CD4-positive, alpha-beta T cell treated with Interleukin-15 for 4 hours (primary cell): ENCODE measurements at places on chromosomes 12 and 14.

- no peak for DNase-seq
Measured at GRCh38 chr14:64684091-64684490, 20.1 kb upstream of the PLEKHG3 start.

- DNase-seq = no peak
Measured at GRCh38 chr12:2924019-2924418, 33.3 kb downstream of the TULP3 start.

DNA sequence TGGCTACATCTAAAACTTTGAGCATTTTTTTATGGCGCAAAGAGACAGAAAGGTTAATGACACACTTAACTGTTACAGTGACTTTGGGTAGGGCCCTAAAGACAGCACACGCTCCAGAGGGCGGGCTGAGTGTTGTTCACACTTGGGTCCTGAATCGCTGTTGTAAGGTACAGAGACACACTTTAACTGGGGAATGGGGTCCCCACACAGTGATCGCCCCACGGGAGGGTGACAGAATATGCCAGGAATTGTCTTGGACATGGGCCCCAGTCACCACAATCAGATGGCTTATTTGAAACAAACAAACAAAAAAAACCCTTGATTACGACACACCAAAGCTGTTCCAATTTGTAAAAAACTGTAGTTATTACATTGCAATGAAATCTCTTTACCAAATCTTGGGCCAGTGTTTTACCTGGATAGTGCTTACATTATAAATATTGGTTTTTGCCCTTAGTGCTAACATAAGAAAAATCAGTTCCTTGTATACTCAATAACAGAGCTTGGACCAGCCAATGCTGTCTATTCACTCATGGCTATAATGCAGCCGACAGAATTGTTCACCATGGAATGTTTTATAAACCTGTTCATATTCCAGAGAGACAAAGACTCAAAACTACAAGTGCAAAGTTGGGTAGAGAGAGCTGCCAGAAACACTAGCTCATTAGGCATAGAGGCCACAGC lies 28.3 kb downstream of the KCTD10 start:
- no peak for DNase-seq

DNA sequence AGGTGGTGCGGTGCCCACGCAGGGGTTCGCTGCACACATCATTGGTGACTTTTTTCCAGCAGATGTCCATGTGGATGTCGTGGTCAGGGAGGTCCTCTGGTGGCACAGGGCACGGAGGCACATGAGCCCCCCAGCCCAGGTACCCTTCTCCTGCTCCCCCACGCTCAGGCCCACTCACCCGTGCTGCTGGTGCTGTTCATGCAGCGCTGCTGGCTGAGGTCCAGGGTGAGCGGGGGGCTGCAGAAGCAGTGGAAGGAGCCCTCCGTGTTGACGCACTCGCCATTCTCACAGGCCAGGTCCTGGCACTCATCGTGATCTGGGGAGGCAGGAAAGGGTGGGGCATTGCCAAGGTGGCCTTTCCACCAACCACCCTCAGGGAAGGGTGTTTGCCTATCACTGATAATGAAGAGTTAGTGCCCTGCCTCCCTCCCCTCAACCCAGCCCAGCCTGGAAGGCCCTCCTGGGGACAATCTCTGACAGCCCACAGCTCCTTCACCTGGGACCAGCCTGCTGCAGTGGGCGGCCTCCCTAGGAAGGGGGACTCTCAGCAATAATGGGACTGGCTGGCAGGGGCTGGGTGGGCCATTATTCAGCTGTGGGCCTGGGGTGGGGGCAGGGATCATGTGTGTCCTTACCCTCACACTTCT lies 9.8 kb downstream of the ISCA2 start:
- no peak for DNase-seq

DNA sequence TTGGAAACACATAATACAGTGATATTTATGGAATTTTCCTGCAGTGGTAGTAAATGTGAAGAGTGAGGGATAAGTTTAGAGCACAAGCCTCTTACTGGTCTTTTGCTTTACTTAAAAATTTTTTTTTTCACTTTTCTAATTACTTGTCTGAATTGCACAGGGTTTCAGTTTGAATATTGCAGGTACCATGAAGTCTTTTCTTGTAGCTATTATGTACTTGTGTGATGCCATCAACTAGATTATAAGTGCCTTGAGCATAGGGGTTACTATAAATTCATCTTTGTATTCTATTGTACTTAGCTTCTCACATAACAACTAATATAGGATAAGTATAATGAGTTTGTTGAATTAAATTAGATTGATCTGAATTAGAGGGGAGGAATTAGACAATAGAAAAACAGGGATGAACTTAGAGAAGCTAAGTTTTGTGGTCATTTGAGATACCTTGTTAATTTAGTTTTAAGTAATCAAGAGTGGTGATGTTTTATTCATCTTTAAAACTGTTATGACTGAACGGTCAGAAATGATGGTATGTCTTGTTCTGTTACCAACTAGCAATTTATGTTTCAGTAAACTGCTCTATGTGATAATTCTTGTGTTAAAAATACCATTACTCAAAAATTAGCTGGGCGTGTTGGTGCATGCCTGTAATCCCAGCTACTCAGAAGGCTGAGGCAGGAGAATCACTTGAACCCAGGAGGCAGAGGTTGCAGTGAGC lies 42.1 kb downstream of the CCDC91 start:
- DNase-seq = no peak

GRCh38 chr14:51605575-51605974 lies 46.1 kb upstream of the FRMD6 start:
- no peak for DNase-seq

- DNase-seq = no peak
Measured at GRCh38 chr12:97386133-97386581, 76.4 kb upstream of the RMST start.
